Stimulated activated CD8-positive, alpha-beta memory T cell treated with anti-CD3 and anti-CD28 coated beads, Interleukin-7, amount 100 ng/mL, for 4 hours (primary cell): ENCODE measurements at places on chromosomes 7 and 10.

DNA sequence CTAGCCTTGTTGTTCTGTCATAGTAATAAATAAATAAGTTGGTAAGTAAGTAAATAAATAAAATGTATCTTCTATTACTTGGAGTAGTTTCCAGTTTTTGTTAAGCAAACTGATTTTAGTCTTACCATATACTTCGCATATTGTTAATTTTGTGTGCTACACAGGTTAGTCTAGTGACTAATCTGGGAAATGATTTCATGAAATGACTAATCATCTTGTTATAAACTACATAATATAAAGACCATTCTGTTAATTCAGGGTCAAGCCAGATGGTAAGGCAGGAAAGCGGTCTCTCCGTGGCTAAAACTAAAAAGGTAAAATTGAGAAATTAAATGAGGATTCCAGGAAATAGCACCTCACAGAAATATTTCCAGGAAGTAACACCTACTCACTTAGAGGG lies 58.5 kb upstream of the FOXP2 start:
- no peak for DNase-seq

- DNase-seq: no peak
Measured at GRCh38 chr7:378551-379455, 88.8 kb downstream of the FOXL3 start.

GRCh38 chr10:12081470-12081869 lies 12.7 kb downstream of the DHTKD1 start:
- DNase-seq: no peak

GRCh38 chr10:88832376-88832775 lies 19.3 kb downstream of the ANKRD22 start:
- DNase-seq: no peak

DNA sequence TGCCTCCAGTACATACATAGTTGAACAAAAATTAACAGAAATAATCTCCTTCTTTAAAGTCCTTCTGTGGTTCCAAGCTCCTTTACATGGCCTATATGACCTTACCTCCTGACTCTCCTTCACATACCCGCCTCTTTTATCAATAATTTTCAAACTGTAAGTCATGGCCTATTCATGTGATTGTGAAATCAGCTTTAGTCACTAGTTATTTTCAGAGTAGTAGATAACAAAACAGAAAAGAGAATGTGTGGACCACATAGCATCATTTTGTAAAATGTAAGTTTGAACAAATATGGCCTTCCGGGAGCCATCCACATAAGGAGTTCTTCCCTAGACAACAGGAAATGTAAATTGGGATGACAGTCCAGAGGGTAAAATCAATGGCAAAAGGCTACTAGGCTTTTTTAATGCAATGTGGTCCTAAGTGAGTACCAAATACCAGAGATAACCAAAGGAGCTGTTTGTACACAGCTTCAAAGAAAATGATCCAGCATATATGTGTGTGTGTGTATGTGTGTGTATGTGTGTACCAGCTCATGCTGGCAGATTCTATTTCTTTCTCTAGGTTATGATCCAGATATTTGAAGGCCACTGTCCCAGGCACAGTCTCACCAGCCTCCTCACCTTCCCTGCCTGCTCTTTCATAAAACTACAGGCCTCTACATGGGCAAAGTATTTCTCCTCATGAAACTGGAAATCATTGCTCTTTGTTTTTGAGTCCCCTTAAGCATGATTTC lies 12.3 kb upstream of the FAM133B start:
- no peak for DNase-seq

DNA sequence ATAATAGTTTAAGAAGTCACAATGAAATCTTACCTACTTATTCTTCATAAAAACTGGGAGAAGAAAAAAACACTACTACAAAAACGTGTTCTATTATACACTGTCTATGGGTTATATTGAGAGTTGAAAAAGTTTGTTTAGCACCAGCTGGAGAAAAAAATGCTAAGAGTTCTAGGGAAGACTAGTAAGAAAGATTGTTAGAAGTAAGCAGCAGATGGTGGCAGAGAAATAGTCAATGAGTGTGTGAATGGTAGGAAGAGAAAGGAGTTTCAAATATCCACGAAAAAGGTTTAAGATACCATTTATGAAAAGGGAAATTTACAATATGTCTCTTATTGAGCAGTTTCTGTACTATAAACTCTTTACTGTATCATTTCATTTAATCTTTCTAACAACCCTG lies 124.7 kb downstream of the NRBF2 start:
- no peak for DNase-seq

DNA sequence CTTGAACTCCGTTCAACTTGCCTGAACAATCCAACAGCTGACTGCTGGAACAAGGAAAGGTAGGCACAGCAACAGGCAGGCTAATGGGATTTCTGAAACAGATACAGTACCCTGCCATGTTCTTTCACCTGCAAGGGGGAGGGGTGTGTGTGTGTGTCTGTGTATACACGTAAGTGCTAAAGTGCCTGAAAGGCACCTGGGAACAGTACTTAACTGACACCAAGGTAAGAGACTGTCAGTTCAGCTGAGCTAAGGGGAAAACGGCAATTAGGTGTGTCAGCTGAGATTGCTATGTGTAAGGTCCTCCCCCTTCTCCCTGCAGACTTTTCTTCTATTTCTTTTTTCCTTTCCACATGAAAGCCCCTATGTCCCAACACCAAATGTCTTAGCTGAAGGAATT lies 27.0 kb downstream of the NAMPT start:
- DNase-seq: no peak

GRCh38 chr10:29771376-29771775 lies 136.6 kb upstream of the SVIL start:
- no peak for DNase-seq

DNA sequence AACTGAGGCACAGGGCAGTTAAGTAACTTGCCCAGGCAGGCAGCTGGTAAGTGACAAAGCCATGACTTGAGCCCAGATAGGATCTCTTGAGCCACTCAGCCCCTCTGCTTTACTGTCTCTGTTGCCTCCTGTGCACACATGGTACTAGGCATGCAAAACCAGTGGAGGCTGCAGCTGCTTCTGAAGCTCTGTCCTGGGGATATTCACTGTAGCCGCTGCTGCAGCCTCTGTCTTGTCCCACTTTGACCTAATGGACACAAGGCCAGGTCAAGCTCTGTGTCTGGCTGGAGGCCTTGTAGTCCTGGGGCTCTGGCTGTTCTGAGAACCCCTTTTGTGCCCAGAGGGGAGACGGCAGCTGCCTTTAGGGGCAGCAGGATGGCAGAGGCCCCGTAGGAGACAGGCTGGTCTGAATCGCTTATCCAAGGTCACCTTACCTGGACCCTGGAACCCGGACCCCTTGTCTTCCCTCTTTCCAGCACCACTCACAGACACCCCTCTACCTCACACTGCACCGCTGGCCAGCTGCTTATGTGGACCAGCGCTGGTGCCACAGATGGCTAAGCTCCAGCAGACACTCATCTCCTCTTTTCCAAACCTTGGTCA lies 57.6 kb downstream of the TSPAN15 start:
- no peak for DNase-seq

DNA sequence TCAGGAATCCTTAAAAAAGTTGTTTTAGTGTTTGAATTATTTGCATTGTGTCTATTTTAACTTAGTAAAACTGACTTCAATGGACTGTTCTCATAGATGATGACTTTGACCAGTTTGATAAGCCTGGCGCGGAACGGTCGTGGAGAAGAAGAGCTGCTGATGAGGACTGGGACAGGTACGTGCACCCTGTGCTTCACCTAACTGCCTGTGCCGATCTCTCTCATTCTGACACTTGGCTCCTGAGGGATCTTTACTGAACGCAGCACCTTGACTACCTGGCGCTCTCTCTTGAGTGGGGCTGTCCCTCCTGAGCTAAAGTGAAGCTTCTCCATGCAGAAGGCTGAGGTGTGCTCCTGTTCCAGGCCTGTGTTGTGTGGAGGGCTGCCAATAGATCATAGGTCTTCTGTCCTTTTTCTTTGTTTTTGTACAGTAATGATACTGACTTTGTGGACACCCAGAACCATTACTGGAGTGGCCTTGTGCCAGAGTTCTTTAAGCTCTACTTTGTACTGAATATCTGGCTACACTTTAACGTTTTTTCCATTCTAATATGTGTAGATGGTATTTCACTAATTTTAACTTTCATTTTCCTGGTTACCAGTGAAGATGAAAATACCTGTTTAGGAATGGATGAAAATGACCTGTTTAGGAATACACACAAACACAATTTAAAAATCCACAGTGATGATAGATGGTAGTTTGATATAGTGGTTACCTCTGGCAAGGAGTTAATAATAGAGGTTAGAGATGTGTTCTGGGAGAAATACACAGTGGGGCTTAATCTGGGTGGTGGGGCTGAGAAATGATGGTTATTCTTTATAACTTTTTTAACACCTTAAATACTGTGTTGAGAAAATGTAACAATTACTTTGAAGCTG lies 20.9 kb downstream of the RBM33 start:
- DNase-seq: no peak

DNA sequence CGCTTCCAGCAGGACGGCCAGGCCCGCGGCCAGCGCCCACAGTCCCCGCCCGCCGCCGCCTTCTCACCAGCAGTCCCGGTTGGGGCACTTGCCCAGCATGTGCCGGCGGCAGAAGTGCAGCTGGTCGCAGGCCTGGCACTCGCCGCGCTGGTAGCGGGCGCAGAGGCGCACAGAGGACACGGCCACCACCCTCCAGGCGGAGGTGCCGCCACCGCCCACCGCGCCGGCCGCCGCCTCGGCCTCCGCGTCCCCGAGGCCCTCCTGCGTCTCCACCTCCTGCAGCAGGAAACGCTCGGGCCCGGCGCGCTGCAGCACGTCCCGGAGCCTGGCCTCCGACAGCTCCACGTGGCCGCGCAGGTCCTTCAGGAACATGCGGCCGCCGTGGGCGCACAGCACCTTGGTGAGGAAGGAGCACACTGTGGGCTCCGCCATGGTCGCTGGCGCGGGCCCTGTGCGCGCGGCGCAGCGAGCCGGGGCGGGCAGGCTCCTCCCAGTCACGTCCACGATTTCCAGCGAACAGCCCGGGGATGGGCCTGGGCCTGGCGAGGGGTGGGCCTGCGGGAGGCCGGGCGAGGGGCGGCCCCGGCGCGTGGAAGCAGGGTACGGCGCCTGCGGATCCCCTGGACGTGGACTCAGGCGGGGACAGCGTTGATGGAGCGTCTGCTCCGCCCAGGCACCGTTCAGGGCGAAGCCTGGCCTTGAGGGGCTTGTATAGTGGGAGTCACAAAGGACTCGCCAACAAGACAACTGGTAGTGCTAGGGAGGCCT lies at the start of gene ZC3HAV1L:
Gene ZC3HAV1L (minus strand): TSS at position 457 of the 768 bp plus-strand sequence. CDS start 25 bp downstream, at position 432.
- DNase-seq: peak; percentile 24

GRCh38 chr10:59036311-59037017 lies 140.0 kb upstream of the PHYHIPL start:
- no peak for DNase-seq

- no peak for DNase-seq
Measured at GRCh38 chr7:20241911-20242261, 24.7 kb upstream of the MACC1 start.

DNA sequence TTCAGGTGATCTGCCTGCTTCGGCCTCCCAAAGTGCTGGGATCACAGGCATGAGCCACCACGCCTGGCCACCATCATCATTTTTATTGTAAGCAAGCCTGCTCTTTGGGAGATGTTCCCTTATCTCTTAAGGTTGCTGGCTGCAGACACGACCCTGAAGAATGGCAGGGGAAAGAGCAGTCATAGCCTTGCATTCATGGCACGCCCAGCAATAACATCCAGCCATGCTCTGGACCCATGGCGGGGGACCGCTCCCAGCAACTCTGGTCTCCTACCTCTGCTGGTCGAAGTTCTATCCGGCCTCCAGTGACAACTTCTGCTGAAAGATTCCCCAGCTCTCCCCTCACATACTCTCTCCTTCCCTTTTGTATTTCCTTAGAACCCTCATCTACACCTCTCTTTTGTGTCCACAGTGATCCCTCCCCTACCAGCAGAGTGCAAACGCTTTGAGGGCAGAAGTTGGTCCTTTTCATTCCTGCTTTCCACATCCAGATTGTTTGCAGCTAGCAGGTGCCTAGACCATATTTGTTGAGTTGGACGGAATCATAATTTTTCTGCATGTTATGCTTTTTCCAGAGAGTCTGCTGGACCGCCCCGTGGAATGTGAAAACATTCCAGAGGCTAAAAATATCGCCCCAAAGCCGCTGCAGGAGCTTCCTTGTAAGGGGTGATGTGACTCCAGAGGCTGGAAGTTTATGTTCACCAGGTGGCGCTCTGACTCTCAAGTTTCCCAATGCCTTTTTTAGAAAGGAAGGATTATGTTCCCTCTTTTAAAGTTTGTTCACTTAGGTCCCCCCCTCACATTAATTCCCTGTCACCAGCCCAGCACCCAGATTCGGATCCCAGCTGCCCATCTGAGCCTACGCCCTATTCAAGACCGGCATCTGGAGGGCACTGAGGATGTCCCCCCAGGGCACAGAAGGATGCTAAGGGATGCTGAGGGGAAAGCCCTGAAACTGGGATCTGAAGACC lies 4.3 kb upstream of the MARVELD1 start:
- DNase-seq: no peak

- no peak for DNase-seq
Measured at GRCh38 chr7:77399816-77400215, 16.3 kb downstream of the GSAP start.

DNA sequence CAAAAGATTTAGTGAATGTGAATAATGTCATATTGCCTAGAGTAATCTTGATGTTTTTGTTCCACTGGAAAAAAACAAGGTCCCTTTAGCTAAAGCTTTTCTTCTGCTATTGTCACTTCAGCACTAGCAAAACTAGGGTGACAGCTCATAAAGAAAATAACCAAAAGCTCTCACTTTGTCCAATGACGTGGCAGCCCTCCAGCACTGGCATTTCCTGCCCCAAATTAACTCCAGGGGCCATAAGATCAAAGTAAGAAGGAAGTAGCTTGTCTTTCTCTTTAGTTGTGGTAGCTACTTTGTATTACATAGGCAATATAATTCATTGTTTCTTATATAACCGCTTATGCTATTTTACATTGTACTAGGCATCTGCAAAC lies 47.3 kb downstream of the LRRN3 start:
- DNase-seq: peak; percentile 43

DNA sequence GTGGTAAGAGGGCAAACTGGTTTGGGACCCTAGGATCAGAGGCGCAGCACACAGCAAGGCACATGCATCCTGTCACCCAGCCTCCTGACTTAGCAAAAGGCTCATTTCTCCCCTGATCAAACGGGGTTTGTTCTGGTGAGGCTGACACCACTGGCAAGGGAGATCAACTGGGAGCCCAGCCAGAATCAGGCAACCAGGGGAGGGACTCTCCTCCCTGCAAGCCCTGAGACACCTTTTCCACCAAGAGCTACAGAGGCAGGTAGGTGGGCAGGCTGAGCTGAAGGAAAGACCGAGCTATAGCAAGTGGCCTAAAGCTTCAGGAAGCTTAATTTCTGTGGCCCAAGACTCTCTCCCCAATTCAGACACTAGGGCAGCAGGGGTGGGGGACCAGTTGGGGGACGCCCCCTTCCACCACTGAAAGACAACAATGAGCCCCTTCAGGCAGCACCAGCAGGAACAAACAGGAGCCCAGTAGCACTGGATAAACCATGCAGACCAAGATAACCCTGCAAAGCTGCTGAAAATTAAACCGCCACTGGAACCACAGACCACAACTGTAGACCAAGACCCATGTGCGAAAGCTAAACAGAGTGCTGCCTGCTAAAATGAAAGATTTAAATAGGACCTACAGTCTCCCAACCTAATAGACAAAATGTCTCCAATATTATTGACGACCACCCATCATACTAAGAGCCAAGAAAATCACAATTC lies 27.1 kb upstream of the SAR1A start:
- DNase-seq: no peak
